ENCODE measurements at places on chromosomes 4 and X.

- no peak for DNase-seq
These were observed 1.1 kb downstream of the NKX3-2 start for GRCh38 chr4:13543032-13543838.

DNA sequence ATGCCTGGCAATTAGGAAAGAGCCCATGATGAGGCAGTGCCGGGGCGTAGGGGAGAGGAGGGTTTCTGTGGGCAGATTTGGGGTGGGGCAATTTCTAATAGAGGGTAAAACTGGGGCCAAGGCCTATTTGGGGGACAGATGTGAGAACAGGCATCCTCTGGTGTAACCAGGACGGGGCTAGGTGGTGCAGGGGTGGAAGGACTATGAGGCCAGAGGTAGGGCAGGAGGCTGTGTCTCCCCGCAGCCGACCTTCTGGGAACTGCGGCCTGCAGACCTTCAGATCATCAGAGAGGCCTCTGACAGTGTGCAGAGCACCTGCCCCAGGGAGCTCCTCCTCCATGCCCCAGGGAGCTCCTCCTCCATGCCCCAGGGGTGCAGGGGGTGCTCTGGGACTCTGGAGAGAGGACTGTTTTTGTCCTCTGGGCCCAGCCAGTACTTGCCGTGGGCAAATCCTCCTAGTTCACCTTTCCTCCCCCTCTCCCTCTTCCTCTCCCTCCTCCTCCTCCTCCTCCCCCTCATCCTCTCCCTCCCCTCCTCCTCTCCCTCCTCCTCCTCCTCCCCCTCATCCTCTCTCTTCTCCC lies 101.9 kb downstream of the SORCS2 start:
- DNase-seq = no peak

- DNase-seq = peak; percentile 81
These were observed at the start of gene TRIM61 for GRCh38 chr4:164977243-164978164. Gene TRIM61, minus strand, starts transcription at chr4:164977657. Its CDS starts 7,655 bp downstream, at chr4:164970002.

DNA sequence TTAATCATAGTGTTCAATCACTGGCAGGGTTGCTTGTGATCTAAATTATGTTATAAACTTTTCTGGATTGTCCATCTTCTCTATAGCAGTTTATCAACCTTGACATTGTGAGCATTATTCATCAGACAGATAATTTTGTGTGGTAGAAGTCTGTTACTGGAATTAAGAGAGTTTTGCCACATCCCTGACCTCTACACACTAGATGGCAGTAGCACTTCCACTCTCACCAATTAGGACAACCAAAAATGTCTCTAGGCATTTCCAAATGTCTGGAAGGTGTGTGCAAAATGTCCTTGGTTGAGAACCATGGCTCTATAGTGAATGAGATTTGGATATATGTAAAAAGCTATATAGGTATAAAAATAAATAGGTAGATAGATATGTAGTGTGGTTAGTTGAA lies 324.1 kb upstream of the FAM47C start:
- DNase-seq = no peak

GRCh38 chr4:107709916-107710315 lies 10.1 kb downstream of the PAPSS1 start:
- DNase-seq = no peak

- no peak for DNase-seq
These were observed 59.4 kb upstream of the FBXW7 start for GRCh38 chr4:152594978-152595925.

GRCh38 chrX:72381439-72382201 lies 75.9 kb upstream of the CITED1 start:
- no peak for DNase-seq

GRCh38 chrX:53249408-53250042 lies 24.5 kb upstream of the KDM5C start:
- no peak for DNase-seq

- DNase-seq = no peak
These were observed 128.7 kb upstream of the GALNT7 start for GRCh38 chr4:173039617-173040577.

- no peak for DNase-seq
These were observed 18.5 kb downstream of the UVSSA start for GRCh38 chr4:1365271-1366178.

DNA sequence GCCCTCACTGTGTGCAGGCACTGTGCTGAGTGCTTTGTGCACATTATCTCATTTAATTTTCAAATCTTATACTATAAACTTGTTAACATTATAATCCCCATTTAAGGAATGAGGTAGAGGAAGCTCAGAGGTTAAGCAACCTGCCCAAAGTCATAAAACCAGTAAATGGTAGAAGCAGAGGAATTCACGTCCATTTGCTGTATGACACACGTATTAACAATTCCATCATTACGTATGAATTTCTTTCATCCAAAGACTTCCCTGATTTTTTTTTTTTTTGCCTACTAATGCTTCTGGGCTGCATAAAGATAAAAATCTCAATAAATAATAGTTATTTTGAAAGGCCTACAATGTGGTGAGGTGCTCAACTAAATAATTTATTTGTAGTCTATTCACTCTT lies 64.5 kb upstream of the H2AZ1 start:
- no peak for DNase-seq

DNA sequence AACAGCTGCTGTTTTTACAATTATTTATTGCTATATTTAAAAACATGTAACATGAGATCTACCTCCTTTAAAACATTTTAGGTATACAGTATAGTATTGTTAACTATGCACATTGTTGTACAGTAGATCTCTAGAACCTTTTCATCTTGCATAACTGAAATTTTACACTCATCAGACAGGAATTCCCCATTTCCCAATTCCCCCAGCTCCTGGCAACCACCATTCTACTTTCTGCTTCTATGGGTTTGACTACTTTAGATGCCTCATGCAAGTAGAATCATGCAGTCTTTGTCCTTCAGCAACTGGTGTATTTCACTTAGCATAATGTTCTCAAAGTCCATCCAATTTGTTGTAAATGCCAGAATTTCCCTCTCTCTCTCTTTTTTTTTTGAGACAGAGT lies 9.7 kb upstream of the LSM6 start:
- DNase-seq = no peak

DNA sequence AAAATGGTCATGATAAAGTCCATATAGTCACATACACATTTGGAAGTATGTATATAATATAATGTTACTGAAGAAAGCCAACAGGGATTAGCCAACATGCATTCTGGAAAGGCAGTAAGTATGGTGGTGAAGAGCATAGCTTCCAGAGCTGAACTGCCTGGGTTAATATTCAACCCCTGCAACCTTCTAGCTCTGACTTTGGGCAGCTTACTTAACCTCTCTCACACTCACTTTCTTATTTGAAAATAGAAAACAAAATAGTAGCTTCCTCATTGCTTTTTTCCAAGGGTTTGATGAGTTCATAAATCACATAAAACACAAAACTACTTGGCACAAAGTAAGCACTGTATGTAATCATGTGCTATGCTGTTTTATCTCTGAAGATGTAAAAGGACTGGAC lies 216.4 kb downstream of the CHIC2 start:
- no peak for DNase-seq

DNA sequence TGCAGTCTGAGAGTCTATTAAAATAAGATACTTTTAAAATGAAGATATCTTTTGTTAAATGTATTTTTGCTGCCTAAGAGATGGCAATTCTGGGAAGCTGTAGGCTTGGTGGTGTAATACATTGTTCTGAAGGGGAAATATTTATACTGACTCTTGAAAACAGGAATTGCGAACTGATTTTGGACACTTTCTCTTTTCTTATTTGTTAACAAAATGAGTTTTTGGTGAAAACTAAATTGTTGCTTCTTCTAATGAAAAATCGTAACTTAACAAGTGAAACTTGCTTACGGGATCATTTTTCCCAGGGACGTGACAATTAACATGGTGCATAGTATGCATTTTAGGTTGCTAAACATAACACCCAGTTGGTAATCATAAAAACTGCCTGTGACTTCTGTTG lies 71.0 kb downstream of the RAPGEF2 start:
- no peak for DNase-seq

GRCh38 chr4:121674696-121675095 lies 22.1 kb downstream of the ANXA5 start:
- no peak for DNase-seq

DNA sequence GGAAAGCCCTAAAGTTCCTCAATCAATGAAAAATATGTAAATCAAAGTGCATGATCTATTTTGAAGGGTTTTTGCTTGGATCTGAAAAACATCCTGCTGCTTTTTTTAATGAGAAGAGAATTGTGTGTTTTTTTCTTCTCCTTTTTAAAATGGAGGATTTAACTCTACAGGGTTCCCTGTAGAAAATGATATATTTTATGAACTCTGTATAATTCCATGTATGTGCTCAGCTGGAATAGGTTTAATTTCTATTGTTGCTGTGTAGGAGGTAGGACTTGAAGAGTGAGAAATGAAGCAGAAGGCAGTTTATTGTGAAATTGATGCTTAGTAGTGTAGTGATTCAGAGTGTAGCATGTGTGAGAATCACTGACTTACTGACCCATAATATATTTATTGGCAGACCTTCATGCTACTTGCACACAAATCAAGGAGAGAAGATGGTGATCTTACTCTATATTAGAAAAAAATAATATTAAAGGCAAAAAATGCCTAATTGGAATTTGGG lies 286.8 kb upstream of the FSTL5 start:
- DNase-seq = no peak

DNA sequence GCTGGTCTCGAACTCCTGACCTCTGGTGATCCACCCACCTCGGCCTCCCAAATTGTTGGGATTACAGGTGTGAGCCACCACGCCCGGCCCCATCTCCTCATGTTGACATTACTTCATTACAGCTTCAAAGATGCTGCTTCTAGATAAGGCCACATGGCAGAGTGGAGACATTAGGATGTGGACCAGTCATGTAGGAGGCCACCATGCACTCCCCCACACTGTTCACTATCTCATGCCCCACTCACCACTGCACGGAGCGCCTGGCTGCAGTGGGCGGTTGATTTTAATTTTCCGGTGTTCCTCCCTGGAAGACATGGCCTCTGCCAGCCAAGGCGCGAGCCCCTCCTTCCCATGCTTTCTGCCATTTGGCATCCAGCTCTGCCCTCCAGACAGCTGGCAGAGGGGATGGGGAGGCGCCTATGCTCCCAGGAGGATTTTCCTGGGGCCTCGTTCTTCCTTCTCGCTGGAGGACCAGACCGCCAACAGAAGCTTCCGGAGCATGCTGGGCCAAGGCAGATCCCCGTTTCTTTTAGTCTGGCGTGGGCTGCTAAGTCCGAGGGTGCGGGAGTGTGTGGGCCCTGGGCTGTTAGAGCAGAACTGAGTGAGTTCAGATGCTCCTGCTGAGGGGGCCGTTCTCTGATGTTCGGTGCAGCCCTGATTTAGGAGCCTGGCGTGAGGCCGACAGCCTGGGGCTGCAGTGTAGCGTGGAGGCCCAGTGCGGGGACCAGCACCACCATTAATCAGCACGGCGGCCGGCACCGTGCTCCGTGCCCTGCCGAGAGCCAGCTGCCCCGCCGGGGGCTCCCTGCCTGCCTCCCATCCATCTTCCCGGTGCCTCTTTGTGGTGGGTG lies 93.1 kb downstream of the SORCS2 start:
- peak; percentile 28 for DNase-seq

- DNase-seq = no peak
These were observed 55.3 kb upstream of the TMPRSS11F start for GRCh38 chr4:68184923-68185322.

- DNase-seq = no peak
These were observed 186.1 kb upstream of the PSAPL1 start for GRCh38 chr4:7620814-7621176.

DNA sequence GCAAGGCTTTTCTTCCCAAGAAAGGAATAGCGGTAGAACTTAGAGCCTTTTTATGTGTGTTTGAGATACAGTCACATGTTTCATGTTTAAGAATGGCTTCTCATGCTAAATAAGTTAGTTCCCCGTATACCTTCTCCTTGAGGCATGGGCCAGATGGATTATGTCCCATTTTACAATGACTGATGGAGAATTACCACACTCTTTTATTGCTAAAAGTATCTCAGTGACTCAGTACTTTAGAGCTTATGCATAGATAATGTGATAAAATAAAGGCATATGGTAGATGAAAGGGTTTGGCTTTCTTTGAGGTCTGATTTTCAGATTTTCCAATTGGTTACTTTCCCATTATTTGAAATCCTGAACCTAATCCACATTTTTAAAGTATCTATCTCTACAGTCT lies 121.8 kb upstream of the BMPR1B start:
- DNase-seq = no peak

DNA sequence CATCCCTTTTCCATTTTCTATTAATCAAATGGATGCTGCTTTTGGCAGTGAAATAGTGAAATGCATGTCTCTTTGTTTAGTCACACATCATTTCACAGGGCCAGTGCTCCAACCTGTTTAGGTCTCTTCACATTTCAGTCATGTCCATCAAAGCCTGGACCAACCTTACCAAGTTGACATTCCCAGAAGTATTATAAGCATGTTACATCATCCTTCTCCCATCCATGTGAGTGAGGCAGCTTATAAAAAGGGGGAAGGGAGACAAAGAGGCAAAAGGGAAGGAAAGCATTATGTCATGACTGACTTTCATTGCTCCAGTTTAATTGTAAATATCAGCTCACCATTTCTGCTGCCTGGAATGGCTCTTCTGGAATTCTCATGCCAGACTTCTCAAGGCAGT lies 94.4 kb downstream of the NWD2 start:
- no peak for DNase-seq
